DMS79 (cell line): ENCODE measurements at places on chromosomes 1 and 21.

DNA sequence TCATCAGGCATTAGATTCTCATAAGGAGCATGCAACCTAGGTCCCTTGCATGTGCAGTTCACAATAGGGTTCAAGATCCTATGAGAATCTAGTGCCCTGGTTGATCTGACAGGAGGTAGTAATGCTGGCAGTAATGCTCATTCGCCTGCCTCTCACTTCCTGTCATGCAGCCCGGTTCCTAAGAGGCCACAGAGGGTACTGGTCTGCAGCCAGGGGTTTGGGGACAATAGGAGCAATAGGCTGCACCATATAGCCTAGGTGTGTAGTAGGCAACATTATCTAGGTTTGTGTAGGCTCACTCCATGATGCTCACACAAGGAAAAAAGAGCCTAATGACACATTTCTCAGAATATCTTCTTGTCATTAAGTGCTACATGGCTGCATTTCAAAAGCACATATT lies 25.8 kb downstream of the CFHR5 start:
- no peak for DNase-seq

- DNase-seq, result no peak
Measured at GRCh38 chr1:212667223-212668139, 32.2 kb downstream of the BATF3 start.

GRCh38 chr1:81867235-81867634 lies 66.5 kb downstream of the ADGRL2 start:
- no peak for DNase-seq

- no peak for DNase-seq
Measured at GRCh38 chr1:224540535-224540934, 75.6 kb upstream of the CNIH3 start.

DNA sequence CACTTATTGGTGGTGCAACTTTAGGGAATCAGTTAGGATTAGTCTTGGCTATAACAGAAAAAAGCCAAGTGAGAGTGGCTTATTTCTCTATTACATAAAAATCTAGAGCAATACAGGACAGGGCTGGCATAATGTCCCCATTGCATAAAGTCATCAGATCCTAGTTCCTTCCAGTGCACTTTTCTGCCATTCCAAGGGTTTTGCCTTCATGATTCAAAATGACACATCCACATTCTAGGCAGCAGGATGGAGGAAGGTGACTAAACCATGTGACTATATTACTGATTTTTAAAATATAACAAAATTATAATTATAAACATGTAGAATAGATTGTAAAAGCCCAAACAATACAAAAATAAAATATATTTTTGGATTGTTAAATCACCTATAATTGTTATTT lies 18.8 kb downstream of the JUN start:
- no peak for DNase-seq

GRCh38 chr21:33908760-33909159 lies 6.8 kb downstream of the ATP5PO start:
- DNase-seq, result no peak

- no peak for DNase-seq
Measured at GRCh38 chr1:202728951-202729350, 18.7 kb upstream of the SYT2 start.
